ENCODE measurements at places on chromosomes 3 and 15. TPM values are rescaled to one million over a fixed set of nuclear protein-coding genes. Genes with fewer than 3 reads are reported as not detected.

The DPPA4 gene
- total RNA-seq: 4.2 TPM

The MBNL1 gene
- total RNA-seq: 479 TPM

The COL8A1 gene
- total RNA-seq: 1.9 TPM

The GOLGA8G gene
- not detected for total RNA-seq

The DGKG gene
- 5.4 TPM for total RNA-seq

All from spleen (tissue), 13 donors.